Umbilical cord (tissue), 2 donors: ENCODE measurements at places on chromosomes 3 and 15. TPM values are rescaled to one million over a fixed set of nuclear protein-coding genes. Genes with fewer than 3 reads are reported as not detected.

Gene OR5H2
- total RNA-seq, result 13.2 TPM

- DNase-seq, result no peak
These were observed 89.0 kb upstream of the LPP start for GRCh38 chr3:188064831-188065493.

Gene CYP8B1
- 2.6 TPM for total RNA-seq

- DNase-seq, result no peak
These were observed 222.0 kb upstream of the MANF start for GRCh38 chr3:51163051-51163450.

DNA sequence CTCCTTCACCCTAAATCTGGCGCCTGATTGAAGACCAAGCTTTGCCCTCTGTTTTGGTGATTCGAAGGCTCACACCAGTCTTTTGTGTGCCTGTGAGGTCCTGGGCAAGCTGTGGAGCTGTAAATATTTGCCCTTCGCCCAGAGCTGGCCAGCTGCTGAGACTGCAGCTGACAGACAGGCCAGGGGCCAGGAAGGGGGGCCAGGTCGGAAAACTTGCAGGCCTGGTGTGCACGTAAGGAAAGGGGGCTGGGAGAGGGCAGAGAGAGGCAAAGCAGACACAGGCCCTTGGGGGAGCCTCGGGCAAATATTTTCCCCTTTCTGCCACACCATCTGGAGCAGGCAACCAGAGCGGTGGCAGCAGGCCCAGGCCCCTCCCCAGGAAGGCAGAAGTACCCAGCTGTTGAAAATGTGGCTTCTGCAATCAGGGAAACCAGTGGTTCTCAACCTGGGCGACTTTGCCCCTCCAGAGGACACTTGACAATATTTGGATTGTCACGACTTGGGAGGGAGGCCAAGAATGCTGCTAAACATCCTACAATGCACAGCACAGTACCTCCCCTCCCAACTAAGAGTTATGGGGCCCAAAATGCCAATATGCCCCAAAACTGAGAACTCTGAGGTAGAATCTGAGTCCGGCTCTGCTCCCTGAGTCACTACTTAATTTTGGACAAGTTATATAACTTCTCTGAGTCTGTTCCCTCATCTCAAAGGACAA is 2.5 kb downstream of the PDZRN3 start:
- peak; percentile 75 for DNase-seq

GRCh38 chr15:70437882-70438451 is 325.4 kb downstream of the UACA start:
- DNase-seq, result peak; percentile 81

DNA sequence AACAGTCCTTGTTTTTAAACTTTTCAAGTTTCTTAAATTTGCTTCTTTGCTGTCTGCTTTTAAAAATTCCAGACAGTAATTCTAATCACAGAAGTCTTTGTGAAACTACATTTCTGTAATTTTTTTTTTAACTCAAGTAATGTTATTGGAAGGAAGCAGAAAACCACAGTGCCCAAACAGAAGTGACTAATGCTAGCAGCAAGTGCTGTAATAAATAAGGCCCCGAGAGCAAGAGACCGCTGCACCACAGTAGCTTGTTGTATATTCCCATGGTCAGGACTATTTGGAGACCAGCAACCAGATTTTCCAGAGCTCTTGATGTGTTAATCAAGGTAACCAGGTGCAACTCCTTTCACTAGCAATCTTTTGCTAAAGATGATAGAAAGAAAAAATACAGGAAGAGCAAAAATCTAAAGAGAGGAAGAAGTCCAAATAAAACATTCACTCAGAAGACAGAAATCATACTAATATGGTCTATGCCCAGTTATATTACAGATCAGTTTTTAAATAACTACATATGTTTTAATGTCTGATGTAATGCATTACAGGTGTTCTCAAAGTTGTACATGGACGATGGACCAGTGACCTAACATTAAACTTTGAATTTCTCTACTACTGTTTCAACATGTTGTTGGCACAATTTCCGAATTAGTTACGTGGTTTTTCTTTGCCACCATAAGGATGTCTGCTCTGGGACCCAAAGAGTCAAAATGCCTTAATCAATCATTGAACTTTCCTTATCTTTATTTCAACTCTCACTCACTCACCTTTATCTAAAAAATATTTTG is 36.4 kb downstream of the WWTR1 start:
- DNase-seq, result no peak
